ENCODE measurements at places on chromosomes 5 and 9.

DNA sequence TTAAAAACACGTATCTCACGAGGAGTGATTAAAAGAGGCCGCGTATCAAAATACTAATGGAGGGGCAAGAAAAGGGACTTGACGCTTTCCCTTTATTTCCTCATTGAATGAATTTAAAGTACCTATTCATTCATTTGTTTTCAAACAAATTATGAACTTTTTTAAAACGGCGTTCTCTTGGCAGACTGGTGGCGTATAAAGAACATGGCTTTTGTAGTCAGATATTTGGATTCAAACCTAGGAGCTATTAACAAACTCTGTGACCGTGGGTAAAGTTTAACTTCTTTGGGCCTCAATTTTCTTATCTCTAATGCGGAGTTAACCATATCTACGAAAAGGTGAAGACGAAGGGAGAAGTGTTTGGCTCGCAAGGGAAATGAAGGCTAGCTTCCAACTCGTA is 876 bp downstream of the CAAP1 start:
- no peak for DNase-seq

GRCh38 chr9:106700676-106701075 is 162.3 kb upstream of the ZNF462 start:
- DNase-seq = no peak

- DNase-seq = no peak
Measured at GRCh38 chr5:132467287-132467984, 23.1 kb downstream of the IRF1 start.

GRCh38 chr5:67350185-67350584 is 153.6 kb upstream of the CD180 start:
- peak; percentile 60 for DNase-seq

GRCh38 chr9:117644932-117645636 is 59.1 kb upstream of the TLR4 start:
- DNase-seq = no peak

- DNase-seq = no peak
Measured at GRCh38 chr9:78144663-78145377, 91.1 kb upstream of the CEP78 start.

DNA sequence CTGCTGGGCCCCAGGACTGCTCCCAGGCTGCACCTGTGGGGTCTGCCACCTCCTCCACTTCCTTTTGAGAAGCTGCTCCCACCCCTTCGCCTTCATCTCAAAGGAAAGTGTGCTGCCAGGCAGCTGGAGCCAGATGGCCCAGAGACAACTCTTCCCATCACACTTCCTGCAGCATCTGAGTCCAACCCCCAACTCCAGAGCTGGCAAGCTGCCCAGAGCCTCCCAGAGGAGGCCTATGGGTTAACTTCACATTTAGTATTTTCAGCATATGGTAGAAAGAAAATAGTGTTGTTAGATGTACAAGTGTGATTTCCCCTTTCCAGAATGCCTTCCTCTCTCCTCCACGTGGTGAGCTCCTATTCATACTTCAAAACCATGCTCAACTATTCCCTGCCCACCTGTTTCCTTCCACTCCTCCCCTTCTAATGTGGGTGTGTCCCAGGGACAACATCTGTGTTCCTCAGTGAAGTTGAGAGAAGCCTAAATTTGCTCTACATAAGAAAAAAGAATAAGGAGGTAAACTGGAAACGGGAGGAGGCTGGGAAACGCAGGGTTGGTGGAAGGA is 38.6 kb upstream of the KCNMB1 start:
- DNase-seq = peak; percentile 3

- DNase-seq = no peak
Measured at GRCh38 chr5:27011274-27011673, 27.1 kb downstream of the CDH9 start.

DNA sequence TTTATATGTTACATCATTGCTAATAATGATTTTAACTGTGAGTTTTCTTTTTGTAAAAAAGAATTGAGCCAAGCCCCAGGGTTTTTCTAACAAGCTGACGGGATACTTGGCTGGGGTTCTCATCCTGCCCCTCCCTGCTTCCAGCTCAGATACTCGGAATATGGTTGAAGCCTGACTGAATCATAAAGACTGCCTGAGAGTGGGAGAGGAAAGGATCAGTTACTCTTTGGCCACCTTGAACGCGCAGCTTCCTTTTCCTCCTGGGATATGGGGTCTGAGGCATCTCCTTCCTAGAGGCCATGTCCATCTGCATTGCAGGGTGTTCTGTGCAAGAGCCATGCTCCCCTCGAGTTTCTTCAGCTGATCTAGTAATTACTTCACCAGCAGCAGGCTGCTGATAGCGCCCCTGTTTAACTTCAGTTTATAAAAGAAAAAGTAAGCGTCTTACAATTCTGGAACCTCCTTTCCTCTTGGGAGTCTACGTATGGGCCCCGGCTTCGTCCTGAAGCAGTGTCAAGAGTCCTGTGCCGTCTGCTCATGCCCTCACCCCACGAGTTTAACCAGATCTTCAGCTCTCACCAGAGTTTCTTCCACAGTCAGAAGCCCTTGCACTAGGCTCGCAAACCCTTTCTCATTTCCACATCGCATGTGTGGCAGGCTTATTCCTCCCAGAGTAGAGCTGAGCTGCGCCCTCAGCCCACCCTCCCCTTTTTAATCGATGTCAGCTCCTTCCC is 130.0 kb downstream of the MVB12B start:
- DNase-seq = no peak

- DNase-seq = peak; percentile 96
Measured at GRCh38 chr9:99172124-99173091, 49.3 kb downstream of the ALG2 start.

GRCh38 chr9:75132244-75132643 is 43.9 kb downstream of the OSTF1 start:
- no peak for DNase-seq

DNA sequence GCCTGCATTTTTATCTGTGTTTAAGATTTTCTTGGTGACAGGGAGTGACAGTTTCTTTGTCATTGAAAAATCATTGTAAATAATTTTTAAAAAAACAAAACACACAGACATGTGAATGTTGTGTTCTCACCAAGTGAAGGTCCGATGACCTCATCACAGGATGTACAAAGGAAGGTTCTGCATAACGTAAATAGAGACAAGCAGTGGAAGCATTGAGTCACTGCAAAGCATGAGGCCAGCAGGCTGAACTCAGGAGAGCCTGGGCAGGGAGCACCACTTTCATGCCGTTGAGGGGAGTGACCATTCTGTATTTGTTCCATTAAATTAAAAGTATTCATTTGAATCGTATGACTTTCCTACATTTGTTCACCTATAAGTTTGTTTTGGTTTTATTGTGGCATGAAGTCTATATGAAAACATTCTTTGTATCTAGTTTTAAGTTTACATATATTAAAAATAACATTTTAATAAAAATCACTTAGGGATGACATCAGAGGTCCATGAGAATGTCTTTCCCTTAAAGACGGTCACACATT is 70.4 kb upstream of the TLE1 start:
- no peak for DNase-seq

- no peak for DNase-seq
Measured at GRCh38 chr5:77282337-77283027, 72.0 kb downstream of the PDE8B start.

DNA sequence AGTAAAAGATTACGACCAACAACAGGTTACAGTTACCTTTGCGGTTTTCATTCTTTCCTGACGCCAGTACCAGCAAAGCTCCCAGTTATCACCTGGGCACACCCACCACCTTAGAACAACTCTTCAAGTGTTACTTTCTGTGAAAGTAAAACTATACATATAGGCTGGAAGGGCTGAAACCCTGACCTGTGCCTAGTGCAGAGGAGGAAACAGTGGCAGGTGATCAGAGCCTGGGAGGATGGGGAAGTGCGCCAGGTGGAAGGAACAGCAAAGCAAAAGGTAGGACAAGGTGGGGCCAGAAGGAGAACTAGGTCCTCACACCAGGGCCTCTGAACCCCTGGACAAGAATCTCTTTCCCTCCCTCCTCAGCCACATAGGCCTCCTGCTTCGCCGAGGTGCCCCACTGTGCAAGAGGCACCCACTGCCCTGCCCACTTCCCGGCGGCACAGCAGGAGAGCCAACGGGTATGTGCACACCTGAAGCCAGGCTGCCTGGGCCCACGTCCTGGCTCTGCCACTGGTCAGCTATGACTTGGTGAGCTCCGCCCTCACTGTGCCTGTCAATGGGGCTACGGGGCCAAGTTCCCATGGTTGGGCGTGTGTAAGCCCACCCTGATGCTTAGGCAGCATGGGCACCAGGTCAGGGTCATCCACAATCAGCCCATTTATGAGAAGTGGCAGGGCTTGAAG is 26.9 kb downstream of the BICD2 start:
- no peak for DNase-seq

DNA sequence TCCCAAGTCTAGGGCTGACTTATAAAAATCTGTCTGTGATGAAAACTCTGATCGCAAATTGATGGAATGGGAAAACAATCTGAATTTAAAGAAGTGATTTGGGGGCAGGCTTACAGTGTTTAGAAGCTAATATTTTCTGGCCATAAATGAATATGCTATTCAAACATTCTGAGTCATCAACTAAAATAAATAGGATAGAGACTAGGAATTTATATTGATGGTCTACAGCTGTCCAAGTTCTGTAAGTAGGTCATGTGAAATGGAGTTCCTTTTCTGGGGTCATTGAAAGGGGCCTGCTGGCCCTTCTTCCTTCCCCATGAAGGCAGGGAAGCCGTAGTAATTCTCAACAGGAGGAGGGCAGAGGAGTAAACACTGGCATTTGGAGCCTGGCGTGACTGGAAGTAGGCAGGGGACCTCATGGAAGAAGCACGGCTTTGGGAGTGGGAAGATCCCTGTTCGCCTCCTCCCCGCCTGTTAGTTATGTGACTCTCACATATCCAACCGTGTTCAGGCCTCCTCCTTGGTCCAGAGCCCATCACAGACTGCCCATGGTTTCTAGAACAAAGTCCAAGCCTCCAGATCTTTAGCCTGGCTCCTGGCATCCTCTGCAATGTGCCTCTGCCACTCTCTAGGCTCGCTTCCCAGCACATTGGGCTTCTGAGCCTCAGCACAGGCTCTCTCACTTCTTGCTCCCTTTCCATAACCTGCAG is 31.7 kb downstream of the ALG2 start:
- no peak for DNase-seq

DNA sequence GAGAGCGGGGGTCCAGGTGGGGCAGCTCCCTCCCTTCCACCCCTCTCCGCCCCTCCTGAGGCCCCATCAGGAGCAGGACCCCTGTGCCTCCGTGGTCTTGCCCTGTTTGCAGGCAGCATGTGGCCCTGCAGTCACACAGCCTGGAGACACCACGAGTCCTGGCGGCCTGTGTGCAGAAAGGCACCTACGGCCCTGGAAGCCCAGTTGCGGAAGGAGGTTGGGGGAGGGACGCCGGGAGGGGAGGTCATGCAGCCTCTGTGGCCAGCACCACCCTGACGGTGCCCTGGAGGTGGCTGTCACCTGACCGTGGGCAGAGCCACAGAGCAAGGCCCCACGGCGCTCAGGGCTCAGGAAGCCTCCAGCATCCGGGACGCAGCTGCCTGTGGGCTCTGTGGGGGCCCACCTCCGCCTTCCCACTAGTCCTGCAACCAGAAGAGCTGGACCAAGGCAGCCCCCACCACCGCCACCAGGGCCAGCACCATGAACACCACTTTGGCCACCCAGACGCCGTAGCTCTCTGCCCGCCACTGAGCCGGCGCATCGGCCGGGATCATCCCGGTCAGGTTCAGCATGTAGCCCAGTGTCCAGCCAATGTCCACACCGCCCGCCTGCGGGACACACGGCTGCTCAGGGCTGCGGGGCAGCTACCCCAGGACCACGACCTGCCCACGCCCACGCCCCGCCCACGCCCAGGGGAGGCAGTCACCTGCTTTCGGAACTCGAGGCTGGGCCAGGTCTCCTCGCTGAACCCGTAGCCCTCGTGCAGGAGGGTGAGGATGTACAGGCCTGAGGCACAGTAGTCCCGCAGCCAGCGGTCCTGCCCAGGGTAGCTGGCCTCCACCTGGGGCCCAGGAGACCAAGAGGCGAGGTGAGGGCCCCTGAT is 6.4 kb downstream of the ENTPD8 start:
- no peak for DNase-seq

DNA sequence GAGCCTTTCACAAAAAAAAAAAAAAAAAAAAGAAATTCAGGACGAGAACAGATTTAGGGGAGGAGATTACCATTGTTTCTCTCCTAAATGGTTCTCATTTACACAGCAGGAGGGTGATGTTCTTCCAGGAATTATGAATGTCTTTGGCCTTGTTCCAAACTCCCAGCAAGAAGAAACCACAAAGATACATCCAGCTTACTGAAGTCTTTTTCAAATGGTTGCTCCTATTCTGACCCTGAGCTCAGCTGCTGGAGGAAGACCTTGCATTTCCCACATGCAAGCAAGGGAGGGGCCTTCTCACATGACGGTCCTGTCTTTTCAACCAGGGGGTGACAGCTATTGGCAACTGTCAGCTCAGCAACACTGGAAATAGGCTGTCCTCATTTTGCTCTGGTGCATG is 203.0 kb upstream of the VLDLR start:
- peak; percentile 87 for DNase-seq

- peak; percentile 44 for DNase-seq
Measured at GRCh38 chr5:147743678-147744374, 38.7 kb downstream of the JAKMIP2 start.

DNA sequence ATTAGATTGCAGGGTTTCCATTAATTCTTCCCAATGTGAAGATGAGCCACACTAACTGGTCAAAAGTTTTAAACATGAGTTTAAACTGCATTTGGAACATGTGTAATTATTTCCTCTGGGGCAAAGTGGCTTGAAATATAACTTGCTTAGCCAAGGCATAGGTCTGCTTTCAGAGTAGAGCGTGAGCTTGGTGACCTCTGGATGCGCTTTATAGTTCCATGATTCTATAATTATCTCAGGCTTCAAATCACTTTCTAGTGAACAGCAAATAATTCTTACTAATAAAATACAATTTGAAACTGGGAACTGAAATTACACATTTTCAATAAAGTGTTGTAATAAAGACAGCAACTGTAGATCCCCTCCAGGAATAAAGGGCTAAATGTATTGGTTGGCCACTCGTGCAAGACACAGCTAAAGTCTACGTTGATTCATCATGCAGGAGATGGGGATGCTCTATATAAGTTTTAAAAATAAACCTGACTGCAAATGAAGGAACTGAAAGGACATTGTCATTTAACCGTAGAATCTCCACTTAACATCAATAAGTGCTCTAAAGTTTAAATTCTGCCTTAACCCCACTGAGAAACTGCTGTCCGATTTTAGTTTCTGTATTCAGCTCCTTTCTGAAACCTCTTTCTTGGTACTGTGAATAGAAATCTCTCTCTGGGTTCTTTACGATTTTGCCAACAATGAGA is 460.0 kb downstream of the PSAT1 start:
- no peak for DNase-seq

DNA sequence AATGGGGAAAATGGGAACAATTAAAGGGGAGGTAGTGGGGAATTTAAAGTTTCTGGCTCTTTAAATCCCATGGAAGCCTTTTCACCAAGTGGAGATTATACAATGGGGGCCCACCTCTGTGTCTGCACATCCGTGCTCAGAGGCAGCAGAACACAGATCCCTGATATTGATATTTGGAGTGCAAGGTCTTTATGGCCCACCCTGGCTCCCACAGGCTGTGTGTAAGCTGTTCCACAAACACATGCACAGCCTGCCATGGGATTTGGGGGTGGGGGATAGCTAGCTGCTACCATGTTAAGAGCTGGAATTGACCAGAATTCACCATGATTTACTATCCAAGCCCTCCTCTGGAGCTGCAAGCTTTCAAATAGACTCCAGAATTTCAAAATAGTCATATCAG is 55.9 kb downstream of the RASGEF1C start:
- DNase-seq = no peak

All from NCI-H1417 (cell line).